ENCODE measurements at places on chromosomes 11 and 22.

GRCh38 chr11:65416341-65416824 lies 6.2 kb upstream of the NEAT1 start:
- peak; percentile 93 for DNase-seq

DNA sequence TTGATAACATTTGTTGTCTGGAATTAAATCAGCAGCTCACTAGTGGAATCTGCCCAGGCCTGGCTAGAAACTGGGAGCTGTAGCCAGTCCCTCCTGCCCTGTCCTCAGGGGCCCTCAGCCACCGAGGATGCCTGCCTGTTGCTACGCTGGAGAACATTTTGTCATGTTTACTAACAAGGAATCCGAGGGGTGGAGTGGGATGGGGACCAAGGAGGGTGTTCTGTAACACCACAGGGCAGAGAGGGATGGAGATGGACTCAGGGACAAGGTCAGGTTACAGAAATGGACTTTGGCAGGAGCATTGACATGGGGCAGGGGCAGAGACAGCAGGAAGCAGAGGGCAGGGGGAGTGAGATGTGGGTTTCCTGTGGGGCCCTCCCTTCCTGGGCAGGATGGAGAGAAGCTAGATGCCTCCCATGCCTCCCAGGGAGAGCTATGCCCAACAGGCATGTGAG lies 45.8 kb upstream of the AMPD3 start:
- DNase-seq = no peak

GRCh38 chr11:1820463-1821325 lies 14.1 kb upstream of the SYT8 start:
- DNase-seq = no peak

DNA sequence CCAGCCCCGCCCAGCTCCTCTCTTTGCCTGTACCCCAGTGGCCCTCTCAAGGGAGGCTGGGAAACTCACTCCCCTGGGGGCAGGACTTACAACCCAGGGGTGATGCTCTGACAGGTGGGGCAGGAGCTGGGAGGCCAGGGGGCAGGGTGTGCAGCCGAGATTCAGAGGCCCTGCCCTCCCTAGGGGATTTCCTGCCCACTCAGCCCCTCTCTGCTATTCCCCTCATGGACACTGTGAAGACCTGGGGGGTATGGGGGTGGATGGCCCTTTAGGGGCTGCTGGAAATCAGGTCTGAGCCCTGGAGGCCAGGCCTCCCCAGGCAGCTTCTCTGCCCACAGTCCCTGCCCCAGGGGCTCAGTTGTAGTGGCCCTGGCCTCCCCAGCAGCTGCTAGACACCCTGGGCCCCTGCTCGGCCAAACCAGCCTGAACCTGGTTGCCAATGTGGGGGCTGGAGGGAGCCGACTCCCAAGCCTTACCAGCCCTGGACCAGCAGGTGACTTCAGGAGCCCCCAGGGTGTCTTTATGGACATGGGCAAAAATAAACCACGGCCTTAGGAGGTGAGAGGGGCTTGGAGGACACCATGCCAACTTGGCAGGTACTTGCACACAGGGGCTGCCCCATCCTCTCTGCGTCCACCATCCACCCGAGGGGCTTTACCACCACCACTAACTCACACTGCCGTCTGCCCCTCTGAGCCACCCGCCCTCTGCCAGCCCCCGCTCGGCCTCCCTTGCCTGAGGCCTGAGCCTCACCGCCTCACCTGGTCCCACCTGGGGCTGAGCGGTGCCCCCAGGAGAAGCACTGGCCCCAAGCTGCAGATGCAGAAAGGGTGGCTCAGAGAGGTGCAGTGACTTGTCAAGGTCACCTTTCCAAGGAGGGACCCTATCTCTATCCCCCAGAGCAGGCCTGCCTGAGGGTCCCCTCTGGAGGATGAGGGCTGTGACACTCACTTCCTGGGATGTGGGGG lies 2.8 kb upstream of the PHLDA2 start:
- no peak for DNase-seq

DNA sequence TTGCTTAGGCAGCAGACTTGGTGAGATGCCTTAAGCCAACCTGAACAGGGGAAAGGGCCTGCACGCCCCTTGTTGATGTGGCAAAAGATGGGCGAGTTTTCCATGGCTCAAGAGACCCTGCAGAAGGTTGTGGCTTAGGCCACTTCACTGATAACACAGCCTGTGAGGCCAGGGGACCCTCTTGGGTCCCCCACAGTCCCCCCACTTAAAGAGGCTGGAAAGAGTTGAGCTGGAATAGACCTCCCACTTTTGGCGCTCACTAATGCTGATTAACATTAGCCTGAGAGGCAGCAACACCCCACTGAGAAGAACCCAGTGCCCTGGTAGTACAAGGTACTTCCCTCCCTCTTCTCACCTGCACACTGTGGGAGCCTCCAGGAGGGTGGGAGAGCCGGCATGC lies 107.5 kb downstream of the TRIM29 start:
- no peak for DNase-seq

DNA sequence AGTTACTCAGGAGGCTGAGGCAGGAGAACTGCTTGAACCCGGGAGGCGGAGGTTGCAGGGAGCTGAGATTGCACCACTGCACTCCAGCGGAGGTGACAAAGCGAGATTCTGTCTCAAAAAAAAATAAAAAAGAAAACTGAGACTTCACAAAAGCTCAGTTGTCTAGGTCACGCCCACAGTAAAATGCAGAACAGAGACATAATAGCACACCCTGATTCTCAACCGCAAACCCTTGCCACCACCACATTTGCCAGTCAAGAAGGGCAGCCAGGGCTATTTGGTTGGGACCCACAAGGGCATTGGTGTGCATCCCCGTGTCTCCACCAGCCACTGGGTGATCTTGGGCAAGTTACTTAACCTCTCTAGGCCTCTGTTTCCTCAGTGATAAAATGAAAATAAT lies 25.4 kb downstream of the CREB3L1 start:
- DNase-seq = no peak

DNA sequence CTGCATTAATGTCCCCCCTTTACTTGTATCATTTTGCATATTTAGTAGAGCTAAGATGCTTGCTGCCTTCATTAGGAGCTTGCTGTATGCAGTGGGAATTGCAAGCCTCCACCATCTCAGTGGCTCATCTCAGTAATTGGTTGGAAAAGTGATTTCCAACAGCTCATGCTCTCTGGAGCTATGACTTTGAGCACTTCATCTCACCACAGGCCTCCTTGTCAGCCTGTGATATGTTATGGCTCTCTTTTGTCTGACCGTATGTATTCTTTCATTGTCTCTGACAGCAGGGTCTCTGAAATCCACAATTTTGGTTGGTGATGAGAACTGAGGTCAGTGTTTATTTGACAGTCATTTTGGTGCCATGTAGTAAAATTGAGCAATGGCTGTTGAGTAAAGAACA lies 345.1 kb downstream of the FAT3 start:
- DNase-seq = no peak

DNA sequence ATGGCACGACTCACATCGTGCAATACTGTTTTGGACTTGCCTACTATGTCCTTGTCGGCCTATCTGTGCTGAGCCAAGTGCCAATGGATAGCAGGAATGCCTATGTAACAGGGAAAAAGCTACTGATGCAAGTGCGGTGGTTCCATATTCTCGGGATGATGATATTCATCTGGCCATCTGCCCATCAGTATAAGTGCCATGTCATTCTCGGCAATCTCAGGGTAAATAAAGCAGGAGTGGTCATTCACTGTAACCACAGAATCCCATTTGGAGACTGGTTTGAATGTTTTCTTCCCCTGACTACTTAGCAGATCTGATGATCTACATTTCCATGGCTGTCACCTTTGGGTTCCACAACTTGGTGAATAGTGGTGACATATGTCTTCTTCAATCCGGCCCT lies 20.1 kb downstream of the OOSP3 start:
- peak; percentile 36 for DNase-seq

GRCh38 chr11:69293819-69294505 lies at the start of gene MYEOV:
TSS of gene MYEOV (plus strand) at chr11:69294155. CDS start at chr11:69295355, 1,200 bp downstream.
- DNase-seq = peak; percentile 21

DNA sequence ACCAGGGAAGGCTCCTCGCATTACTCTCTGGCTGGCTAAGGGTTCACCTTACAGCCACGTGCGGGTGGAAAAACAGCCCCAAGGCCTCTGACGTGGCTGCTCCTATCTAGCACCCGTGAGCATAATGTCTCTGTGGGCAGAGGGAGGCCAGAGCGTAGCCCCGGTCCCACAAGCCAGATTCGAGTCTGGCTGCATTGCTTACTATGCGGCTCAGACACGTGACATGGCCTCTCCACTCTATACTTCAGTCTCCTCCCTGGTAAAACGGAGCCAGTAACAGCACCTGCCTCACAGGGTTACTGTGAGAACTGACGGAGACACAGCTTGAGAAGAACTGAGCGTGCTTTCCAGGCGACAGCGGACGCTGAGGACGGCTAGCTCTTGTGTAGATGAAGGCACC lies 105.8 kb upstream of the BID start:
- DNase-seq = no peak

DNA sequence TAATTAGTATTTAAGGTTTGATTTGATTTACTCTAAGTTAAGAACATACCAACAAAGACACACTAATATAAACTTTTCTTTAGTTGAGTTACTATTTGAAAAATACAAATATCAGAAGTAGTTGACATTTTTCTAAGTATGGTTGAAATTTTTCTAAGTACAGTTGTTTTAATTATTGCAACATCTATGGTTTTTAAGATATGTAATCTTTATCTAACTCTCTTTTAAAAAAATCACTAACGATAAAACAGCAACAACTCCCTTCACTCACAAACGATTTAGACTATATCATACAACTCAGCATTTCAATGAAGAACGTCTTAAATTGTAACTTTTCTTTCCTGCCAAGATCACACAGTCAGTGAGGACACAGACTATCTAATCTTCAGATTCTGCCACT lies 2.0 kb downstream of the C2CD3 start:
- DNase-seq = no peak

DNA sequence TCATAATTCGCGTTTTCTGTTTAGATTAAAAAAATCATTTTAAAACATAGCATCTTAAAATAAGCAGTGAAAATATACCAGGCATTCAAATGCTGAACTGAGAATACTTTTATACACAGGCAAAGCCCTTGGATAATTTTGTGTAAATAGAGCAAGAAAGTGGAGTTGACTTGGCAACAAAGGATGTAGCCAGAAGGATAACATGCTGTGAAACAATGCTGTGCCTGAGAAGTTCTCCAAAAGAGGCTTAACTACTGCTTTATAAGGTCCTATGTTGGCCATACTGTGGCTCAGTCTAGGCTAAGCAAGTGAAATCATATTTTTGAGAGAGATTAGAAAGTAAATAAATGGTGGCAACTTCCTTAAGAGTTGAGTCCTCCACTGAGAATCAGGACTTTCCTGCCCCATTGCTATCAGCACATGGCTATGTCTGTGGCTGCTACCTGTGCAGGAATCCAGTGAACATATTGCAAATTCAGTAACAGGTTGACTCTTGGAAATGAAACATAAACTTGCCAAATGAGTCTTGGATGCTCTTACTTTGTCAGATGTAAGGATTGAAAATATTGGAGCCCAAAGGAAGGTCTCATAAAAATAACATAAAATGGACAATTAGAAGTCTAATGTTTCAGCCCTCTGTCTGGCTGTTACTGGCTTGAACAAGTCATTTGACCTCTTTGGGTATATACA lies 448.9 kb downstream of the LRRC4C start:
- DNase-seq = no peak

DNA sequence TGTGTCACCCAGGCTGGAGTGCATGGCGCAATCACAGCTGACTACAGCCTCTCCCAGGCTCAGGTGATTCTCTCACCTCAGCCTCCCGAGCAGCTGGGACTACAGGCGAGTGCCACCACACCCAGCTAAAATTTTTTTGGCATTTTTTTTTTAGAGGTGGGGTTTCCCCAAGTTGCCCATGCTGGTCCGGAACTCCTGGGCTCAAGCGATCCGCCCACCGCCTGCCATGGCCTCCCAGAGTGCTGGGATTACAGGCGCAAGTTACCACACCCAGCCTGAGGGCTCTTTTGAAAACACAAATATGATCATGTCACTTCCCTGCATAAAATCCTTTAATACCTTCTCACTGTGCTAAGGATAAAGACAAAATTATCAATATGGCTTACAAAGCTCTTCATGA lies 88.1 kb downstream of the MAML2 start:
- DNase-seq = no peak

DNA sequence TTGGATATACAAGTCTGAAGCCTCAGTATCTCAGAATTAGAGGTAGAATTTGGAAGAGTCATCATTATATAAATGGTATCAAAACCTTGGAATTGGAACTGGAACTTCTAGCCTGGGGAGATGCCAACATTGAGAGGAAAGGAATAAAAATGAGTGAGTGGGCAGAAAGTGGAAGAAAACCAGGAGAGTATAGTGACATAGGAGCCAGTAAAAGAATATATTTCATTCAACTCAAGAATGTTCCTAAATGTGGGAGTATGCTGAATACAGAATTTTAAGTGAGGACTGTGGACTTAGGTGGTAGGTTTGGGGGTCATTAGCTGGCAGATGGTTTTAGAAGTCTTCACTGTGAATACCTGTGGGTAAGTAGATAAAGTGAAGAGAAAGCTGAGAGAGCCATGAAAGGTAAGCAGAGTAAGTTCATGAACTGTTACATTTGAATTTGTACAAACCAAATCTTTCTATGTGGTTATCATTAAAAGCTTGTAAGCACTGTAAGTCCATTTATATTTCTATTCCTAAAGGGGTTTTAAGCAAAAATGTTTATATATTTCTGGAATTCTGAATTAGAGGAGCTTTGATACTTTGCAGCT lies 60.2 kb downstream of the PDHX start:
- no peak for DNase-seq

DNA sequence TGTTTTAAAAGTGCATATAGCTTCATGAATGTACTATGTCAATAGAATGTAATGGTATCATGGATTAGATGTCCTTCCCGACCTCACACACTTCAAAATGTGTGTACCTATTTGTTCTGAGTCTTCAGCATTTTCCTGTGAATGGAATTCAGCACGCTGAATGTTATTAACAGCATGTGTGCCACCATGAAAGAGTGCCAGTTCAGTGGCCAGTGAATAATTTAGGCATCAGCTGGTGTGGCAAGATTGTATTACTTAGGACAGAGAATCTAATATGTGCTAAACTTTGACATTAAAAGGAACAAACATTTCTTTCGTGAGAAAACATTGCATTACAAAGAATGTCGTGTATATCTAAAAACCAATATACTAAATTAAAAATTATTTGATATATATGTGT lies 46.4 kb downstream of the HIPK3 start:
- DNase-seq = no peak

DNA sequence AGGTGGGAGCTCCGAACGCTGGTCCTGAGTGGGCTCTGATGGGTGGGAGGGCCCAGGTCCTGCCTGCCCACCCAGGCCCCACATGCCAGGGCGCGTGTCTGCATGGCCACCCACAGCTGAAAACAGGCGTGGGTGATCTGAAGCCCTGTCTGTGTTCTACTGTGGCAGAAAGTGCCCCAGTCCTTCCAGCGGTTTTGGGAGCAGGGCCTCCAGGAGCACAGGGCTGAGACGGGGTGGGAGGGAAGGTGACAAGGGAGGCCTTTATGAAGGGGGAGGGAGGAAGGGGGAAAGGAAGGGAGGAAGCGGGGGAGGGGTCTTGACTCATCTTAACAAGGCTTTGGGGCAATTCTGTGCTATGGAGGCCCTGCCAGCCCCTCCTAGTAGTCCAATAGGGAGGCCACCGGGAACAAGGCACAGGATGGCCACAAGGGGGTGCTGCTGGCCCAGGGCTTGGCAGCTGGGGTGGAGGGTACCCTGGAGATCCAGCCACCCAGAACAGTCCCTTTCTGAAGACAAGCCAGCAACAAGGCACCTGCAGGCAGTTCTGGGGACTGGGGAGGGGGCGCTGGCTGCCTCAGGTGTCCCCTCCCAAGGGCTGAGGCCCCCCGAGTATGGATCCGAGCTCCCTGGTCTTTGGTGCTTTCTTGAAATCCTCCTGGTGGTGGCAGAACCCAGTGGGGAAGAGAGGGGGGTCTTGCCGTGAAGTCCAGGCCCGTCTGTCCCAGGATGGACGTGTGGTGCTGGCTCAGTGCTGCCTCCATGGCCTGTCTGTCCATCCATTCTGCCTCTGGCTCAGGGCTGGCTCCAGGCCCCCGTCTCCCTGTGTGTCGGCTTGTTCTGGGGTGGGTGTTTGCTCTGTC lies 6.3 kb upstream of the FADS3 start:
- peak; percentile 82 for DNase-seq
